ENCODE measurements at places on chromosomes 6 and 20.

GRCh38 chr20:34629342-34629741 is 47.5 kb downstream of the PIGU start:
- no peak for DNase-seq

GRCh38 chr6:139156551-139156950 is 21.7 kb downstream of the HECA start:
- DNase-seq: no peak

DNA sequence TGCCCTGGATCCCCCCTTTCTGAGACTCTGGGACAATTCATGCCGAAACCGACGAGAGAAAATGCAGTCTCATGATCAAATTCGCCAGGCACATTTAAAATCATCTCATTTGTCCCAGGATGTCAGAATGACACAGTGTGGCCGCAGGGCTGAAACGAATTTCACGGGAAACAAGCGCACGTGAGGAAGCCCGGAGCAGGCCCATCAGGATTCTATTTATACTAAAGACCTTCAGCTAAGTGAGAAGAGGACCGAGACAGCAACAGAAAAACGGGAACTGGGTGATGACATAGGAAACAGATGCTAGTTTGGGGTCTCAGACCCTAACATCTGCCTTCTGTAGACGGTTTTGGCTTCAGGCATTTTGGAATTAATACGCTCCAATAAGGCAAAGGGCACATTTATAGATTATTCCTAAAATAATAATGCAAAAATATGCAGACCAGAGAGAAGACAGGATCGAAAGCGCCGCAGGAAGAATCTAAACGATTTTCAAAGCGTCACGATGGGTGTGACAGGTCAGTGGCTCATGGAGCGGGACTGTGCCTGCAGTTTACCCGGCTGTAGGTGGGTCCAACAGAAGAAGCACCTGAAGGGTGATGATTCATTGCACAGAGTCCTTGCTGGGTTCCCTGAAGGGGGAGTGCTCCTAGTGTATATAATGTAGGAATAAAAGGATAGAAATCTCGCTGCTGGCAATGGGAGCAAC is 80.8 kb upstream of the MPC1 start:
- DNase-seq: no peak

- DNase-seq: no peak
These were observed 121.4 kb upstream of the MAFB start for GRCh38 chr20:40810332-40811000.

DNA sequence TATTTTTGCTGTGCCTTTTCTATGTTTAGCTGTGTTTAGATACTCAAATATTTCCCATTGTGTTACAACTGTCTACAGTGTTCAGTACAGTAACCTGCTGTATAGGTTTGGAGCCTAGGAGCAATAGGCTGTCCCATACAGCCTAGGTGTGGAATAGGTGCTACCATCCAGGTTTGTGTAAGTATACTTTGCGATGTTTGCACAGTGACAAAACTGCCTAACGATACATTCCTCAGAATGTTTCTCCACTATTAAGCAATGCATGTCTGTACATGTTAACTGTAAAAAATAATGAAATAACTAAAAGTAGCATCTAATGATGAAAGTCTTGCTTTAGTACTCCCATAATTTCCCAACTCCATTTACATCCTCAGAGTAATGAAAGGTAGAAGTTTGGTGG is 46.0 kb downstream of the SERAC1 start:
- peak; percentile 4 for DNase-seq

- no peak for DNase-seq
These were observed 59.9 kb downstream of the REV3L start for GRCh38 chr6:111423055-111423633.

GRCh38 chr6:15116889-15117288 is 129.0 kb upstream of the JARID2 start:
- DNase-seq: no peak

DNA sequence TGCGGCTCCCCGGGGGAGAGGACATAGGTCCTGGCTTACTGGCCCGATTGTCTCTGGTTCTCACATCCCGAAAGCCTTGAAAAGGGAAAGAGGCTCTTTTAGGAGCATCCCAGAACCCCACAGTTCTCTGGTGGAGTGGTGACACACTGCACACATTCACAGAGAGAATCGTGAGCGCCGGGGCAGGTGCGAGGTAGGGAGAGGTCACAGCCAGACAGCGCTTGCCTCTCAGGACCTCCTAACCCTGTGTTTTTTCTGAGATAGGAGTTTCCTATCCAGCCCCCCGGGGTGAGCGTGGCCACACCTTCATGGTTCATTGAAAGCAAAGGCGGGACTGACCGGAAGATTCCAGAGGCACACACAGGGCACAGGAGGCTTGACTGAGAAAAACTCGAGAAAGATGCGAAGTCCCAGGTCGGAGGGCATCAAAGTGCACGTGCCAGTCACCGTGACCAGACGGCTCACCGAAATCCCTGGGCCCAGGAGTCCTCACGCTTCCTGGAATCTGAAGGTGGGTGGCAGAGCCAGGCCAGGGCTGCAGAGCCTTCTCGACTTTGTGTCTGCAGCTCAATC is 46.5 kb upstream of the FRMD1 start:
- no peak for DNase-seq

- no peak for DNase-seq
These were observed 35.2 kb upstream of the NOP56 start for GRCh38 chr20:2617099-2617714.

DNA sequence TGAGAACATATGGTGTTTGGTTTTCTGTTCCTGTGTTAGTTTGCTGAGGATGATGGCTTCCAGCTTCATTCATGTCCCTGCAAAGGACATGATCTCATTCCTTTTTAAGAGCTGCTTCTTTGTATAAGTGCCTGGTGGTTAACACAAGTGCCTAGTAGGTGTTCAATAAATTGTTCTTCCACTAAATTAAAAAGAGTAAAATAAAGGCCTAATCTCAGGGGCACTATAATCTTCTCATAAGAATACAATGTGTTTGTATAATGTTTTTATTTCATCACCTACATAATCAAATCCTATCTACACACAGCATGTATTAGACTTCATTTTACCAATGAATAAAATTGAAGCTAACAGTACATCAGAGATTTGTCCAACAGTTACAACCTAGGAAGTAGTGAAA is 252.7 kb downstream of the KHDC1L start:
- DNase-seq: no peak

DNA sequence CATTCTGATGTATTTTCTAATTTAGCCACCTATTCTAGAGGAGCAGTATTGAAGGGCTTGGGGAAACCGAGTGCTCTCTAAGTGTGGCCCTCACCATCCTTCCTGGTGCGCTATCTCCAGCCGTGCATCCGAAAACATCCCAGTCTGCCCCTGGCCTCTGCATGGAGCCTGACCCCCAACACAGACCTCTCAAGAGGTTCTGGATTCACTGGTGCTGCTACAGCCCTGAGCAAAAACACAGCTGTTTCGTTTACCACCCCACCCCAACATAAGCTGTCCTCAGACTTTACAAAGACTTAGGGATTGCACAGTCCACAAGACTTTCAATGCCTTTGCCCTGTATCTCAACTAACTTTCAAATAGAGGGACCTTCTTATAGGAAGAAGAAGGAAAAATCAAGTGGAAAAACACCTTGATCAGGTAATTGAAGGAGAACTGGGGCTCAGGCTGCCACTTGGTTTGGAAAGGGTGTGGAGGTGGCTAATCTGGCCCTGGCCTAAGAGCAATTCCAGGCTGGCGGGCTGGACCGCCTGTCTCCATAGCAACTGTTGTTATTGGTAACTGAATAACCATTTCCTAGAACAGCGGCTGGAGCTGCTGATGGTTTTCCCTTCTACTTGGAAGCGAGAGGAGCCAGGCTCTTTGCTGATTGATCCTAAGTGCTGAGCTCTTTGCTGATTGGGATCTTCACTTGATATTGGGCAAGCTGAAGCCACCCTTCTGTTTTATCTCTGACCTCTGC is 90.2 kb upstream of the TOX2 start:
- peak; percentile 74 for DNase-seq

DNA sequence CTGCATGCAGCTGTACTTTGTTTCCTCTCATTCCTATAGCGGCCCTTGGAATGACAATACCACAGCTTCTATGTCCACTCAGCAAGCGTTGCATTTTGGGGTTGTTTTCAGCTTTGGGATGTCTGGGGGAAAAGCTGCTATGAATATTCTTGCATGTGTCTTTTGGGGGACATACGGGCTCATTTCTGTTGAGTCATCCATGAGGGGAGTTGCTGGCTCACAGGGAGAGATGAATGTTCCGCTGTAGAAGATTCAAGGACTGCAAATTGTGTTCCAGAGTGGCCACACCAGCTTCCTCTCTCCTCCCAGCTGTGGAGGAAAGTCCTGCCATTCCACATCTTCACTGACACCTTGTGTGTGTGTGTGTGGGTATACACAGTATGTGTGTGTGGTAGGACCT is 43.3 kb downstream of the TGM2 start:
- no peak for DNase-seq

- no peak for DNase-seq
These were observed 19.5 kb upstream of the SLC22A16 start for GRCh38 chr6:110495949-110496348.

DNA sequence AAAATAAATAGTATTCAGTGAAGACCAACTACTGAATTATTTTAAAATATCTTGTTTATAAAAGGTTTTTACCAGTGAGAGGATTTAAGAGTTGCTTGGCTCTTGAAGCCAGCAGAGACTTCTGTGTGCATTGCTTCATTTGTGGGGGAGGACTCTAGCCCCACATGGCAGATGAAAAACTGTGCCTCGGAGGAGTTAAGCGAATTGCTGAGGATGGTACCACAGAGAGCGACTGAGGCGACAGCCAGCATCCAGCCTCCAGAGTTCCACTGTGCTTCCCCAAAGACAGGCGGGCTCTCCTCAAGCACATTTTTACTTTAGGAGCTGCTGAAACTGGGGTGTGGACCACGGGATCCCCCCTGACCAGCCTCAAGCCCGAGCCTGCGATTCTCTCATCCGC is 80.7 kb downstream of the THBS2 start:
- no peak for DNase-seq

DNA sequence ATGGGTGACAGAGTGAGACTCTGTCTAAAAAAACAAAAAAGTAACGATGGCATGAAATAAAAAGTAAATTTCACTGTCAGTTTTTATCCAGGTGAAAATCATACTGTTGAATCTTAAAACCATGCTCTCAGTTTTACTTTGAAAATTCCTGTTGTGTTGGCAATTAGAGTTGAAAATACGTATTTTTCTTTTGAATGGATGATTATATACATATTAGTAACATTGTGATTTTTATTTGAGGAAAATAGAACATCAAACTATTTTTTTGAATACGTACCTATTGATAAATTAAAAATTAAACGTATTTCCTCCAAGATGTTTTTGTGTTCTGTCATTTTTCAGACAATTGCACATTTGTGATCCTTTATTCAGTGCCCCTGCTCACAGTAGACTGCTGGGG is 14.7 kb downstream of the CEP43 start:
- DNase-seq: no peak

DNA sequence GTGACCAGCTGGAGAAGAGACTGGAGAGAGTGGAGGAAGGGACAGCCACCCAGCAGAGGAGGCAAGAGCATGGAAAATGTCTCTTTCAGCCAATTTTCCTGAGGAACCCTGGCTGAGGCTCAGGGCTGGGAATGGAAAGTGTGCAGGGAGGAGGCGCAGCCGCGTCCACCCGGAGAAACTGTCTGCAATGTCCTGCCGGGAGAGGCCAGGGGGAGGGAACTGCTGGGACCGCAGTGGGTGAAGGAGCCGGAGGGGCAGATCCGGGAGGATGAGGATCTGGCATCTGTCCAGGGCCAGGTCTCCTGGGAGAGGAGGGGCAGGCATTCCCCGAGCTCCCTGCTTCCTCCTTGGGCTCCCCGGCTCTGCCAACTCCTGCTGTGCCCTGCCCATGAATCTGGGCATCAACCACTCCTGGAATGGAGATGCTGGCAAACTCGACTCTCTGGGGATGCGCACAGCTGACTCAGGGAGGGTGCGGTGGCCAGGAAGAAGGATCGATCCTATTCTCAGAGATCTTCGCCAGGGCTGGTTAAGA is 17.4 kb upstream of the HM13 start:
- DNase-seq: peak; percentile 81

DNA sequence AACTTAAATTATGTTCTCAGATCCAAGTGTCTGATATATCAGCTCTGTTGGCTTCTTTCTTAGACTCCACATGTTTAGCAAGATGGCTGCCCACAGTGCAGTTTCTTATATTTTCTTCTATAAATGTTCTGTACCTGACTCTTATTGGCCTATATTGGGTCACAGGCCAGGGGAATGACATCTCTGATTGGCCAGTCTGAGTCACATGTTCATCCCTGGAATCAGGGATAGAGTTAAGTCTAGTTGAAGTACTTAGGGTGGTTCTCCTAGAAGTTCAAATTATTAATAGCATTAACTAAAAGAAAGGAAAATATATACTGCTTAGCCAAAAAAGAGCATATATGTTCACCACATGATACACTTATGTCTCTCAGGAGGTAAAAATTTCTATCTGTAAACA is 105.3 kb upstream of the SLC22A16 start:
- DNase-seq: no peak

- no peak for DNase-seq
These were observed 109.6 kb downstream of the RTN4IP1 start for GRCh38 chr6:106519460-106520394.

DNA sequence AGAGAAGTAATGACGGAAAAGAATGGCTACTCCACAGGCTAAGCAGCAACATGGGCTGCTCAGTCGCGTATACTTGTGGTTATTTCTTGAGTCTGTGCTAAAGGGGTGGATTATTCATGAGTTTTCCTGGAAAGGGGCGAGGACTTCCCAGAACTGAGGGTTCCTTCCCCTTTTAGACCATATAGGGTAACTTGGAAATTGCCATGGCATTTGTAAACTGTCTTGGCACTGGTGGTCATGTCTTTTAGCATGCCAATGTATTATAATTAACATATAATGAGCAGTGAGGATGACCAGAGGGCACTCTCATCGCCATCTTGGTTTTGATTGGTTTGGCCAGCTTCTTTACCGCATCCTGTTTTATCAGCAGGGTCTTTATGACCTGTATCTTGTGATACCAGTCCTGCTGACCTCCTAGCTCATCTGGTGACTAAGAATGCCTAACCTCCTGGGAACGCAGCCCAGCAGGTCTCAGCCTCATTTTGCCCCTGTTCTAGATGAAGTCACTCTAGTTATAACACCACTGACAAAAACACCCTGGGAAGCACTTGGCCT is 11.4 kb downstream of the LBP start:
- no peak for DNase-seq

- no peak for DNase-seq
These were observed 5.1 kb downstream of the PABPC1L start for GRCh38 chr20:44914924-44915323.

DNA sequence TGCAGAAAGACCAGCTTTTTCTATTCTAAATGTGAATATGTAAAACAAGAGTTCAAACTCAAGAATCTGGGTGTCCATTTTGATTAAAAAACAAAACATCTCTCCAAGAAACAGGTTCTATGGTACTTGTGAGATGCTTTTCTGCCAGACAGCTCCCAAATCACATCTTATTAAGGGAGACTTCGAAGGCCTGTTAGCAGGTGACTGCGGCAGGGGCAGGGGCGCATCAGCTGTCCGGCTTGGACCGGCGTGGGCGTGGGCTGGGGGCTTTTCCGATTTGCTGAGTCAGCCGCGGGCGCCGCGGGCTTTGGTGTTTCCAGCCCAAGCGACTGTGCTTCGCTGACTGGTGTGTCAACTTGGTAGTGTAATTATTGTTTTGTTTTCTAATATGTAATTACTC is 32.6 kb downstream of the TFAP2A start:
- no peak for DNase-seq

GRCh38 chr6:134692008-134692407 is 257.9 kb downstream of the ALDH8A1 start:
- DNase-seq: no peak

- DNase-seq: no peak
These were observed 26.9 kb upstream of the TSHZ2 start for GRCh38 chr20:52945268-52945667.

Data from lung (tissue), 17 donors.